Thoracic aorta (tissue), 2 donors: ENCODE measurements at places on chromosomes 11 and 22.
A peak's percentile ranks its signal among the peaks of the same experiment; 100 is the strongest.

DNA sequence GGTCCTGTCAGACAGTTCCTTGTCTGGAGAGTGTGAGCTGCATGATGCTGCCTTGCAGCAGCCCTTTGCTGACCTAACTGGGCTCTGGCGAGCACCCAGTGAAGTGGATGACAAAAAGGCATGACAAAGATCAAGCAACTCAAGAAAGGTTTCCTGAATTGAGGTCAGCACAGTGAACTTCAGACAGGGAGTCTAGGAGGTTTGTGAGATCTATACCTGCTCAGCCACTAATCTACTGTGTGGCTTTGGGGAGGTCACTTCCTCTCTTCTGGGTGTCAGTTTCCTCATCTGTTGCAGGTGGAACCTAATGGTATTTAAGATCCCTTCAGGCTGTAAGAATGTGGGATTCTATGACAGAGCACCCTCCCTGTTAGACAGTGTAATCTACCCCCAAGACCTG is 213.9 kb upstream of the NARS2 start:
- DNase-seq, result no peak

DNA sequence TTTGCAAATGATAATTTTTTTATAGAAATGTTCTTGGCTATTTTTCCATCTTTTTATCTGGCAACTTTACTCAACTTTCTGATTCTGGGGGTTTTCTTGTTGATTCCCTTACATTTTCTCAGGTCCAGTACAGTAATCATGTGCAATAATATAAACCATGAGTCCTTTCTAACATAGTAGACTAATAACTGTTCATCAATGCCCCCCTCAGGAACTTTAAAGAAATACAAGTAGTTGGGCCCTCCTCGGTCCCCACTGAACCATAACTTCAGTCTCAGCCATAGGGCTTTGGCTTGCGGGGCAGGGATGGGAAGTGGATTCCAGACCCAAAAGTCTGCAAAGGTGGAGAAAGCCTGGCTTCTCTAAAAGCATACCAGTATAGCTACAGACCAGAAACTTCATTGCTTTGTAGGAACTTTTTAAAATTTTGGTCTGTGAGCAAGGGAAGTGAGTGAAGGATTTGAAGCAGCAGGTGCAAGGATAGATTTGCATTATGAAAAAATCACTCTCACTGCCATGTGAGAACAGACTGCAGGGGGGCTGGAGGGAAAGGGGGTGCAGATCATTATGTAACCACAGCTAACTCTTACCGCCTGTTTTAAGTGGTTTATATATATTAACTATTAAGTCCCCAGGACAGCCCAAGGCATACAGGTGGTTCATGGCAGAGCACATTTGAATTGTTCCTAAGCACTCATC is 10.4 kb upstream of the TUB start:
- no peak for DNase-seq

- DNase-seq, result no peak
Observed at GRCh38 chr11:61281581-61282250, 13.4 kb downstream of the VWCE start.

DNA sequence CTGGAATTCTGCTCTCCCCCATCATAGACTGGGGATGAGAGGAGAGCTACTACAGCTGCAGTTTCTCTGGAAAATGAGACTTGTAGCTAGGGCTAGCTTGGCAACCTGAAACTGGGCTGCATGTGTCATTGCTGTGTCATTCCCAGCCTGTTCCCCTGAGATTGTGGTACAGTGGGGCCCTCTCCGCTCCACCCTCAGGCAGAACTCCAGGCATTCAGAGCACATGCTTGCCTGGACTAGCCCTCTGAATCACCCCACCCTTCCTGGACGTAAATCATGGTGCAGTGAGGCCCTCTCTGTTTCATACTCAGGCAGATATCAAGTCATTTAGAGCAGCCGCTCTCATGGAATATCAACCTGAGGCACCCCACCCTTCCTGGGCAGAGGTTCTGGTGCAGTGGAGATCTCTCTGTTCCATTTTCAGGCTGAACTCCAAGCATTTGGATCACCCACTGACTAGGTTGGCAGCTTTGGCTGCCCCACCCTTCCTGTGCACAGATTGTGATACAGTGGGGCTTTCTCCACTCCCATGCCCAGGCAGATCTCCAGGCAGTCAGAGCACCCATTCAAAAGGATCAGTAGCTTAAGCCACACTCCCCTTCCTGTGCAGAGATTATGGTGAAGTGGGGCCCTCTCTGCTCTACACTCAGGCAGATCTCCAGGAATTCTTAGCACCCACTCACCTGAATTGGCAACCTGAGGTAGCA is 274.4 kb downstream of the C11orf87 start:
- DNase-seq, result no peak

- peak; percentile 3 for DNase-seq
Observed at GRCh38 chr11:84384731-84385130, 1098.6 kb upstream of the CCDC90B start.

- DNase-seq, result no peak
Observed at GRCh38 chr11:10797531-10797930, 11.2 kb downstream of the EIF4G2 start.

GRCh38 chr22:36998620-36999351 is 20.5 kb downstream of the TST start:
- no peak for DNase-seq

GRCh38 chr11:130827451-130828377 is 88.6 kb downstream of the SNX19 start:
- DNase-seq, result peak; percentile 52

GRCh38 chr11:113248702-113249490 is 65.5 kb upstream of the TTC12 start:
- no peak for DNase-seq

DNA sequence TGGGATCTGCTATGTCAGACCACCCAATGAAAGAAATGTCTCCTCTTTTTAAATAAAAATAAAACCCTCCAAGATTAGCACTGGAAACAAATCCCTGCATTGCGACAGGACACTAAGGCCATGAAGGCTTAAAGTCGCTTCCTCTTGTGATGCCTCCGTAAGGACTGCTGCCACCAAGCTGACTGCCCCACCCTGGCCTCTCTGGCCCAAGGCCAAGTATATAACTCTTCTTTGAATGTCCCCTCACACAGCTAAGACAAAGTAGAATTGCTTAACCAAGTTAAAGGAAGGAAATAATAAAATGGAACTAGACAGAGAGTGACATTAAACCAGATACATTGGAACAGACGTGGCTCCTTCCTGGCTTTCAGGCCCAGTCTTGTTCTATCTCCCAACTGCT is 7.5 kb upstream of the NRGN start:
- DNase-seq, result no peak

DNA sequence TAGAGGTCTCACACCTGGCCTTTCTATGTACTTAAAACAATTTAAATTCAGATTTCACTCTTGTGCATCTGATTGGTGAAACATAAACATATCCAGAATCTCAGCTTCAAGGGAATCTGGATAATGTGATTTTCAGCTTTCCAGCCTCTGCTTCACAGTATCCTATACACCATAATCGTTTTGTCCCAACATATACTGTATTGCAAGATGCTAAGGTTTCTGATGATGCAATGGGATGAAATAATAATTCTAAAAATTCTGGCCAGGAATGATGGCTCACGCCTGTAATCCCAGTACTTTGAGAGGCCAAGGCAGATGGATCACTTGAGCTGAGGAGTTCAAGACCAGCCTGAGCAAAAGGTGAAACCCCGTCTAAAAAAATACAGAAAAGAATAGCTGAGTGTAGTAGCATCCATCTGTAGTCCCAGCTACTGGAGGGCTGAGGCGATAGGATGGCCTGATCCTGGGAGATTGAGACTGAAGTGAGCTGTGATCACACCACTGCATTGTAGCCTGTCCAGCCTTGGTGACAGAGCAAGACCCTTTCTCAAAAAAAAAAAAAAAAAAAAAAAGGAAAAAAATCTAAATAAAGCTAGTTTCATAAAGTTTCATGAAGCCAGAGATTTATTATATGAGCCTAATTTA is 41.0 kb upstream of the CTSC start:
- no peak for DNase-seq

GRCh38 chr22:44465563-44465962 is 32.5 kb downstream of the RTL6 start:
- no peak for DNase-seq

DNA sequence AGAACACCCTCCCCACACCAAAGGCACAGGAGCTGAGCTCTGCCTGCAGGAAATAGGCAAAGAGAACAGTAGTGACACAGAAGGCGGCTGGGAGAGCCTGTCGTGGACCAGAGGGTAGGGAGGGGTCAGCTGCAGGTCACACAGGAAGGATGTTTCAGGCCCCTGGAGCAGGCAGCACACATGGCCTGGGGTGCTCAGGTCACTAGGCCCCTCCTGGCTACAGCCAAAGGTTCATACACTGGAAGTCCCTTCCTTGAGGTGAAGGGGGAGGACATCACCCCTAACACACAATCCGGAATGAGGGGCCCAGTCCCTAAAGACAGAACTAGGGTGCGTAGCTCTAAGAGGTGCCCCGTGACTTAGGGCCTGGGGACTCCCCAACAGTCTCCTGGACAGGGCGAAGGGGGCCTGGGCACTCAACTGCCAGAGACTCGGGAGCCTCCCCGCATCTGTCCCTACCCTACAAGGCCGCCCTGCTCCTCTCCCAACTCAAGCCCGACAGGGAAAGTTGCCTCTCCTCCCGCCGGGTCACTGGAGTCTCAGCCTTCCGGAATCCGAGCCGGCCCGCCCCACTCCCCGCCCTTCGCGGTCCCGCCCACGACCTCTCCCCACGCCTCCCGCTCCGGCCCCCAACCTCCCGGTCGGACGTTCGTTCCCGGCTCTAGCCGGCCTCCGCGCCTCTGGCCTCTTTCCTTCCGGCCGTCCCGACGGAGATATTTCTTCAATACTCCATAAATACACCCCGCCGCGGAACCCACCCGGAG is at the start of gene CYB5R2:
TSS of gene CYB5R2 (minus strand) at position 541 of the 764 bp plus-strand sequence. CDS start 675 bp downstream, outside the sequence.
- DNase-seq, result peak; percentile 45

GRCh38 chr11:74321487-74322188 is 10.2 kb upstream of the P4HA3 start:
- no peak for DNase-seq

DNA sequence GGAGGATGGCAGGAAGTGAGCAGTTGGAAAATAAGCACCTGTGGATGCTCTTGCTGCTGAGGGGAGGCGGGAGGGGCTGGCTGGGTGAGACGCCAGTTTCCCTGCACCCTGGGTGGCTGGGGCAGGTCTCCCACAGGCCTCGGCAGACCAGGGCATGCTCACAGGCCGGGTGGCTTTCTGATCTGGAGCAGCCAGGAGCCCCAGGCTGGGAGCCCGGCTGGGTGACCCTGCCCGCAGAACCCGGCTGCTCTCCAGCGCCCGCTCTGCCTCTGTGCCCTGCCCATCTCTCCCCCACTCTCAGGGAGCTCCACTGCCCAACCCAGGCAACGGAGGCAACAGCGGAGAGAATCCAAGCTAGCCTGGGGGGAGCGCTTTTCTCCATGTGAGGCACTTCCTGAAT is 24.6 kb downstream of the DCPS start:
- no peak for DNase-seq

GRCh38 chr11:33520112-33520511 is 180.5 kb downstream of the C11orf91 start:
- no peak for DNase-seq

- DNase-seq, result no peak
Observed at GRCh38 chr11:83312430-83312829, 26.3 kb upstream of the CCDC90B start.

DNA sequence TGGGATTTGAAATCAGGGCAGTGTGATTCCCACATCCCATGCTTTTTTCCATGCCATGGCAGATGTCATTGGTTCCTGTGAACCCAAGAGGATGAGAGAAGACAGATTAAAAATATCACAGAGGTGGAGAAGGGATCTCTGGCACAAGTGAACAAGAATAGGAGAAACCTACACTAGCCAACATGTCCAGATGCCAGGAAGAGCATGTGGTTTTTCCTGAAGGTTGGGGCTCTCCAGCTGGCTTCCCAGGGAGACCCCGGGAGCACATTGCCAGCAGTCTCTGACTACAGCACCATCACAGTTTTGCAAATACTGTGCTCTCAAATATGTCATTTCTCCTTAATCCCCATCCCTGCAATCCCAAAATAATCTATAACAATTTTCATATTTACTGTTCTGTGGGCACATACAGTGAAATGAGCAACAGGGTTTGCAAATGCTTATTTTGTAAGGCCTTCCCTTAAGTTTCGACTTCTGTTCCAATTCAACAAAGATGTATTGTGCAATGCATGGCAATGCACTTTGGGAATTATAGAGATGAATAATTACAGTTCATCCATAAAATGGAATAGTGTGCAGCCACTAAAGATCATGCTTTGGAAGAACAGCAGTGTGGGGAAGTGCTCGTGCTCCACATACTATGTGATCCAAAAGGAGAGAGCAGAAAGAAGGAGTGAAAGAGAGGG is 4.8 kb downstream of the ANKK1 start:
- DNase-seq, result no peak

GRCh38 chr11:68689737-68690625 is 5.6 kb downstream of the GAL start:
- no peak for DNase-seq

DNA sequence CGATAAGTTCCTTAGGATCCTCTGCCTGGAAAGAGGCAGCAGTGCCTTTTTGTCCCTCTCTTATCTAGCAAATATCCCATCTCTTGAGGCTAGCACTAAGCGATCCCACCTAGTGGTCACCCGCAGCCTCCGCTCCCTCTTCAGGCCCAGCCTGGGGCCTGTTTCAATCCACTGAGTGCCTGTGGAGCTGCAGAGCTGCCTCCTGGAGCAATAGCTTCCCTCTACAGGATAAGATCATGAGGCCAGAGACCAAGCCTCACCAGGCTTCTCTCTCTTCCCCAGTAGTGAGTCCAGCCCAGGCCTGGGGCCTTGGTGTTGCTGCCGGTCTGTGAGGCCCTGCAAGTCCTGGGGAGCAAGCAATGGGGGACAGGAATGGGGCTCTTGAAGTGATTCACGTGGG is 65.8 kb downstream of the SLC22A12 start:
- DNase-seq, result no peak

DNA sequence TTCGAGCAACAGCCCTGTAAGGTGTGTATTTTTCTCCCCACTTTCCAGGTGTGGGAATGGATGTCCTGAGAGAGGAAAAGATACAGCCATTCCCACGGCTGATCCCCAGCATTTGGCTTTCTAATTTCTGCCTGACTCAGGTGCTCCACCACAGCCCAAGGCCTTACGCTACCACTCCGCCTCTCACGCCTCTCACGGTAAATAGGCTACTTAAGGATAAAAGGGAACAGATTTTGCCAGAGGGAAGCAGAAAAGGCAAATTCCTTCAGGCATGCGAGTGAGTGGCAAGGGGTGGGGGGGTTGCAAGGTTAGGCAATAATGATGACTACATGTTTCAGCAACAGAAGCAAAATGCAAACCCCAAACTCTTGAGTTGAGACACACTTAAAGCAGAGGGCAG is 9.2 kb downstream of the PVALB start:
- no peak for DNase-seq

DNA sequence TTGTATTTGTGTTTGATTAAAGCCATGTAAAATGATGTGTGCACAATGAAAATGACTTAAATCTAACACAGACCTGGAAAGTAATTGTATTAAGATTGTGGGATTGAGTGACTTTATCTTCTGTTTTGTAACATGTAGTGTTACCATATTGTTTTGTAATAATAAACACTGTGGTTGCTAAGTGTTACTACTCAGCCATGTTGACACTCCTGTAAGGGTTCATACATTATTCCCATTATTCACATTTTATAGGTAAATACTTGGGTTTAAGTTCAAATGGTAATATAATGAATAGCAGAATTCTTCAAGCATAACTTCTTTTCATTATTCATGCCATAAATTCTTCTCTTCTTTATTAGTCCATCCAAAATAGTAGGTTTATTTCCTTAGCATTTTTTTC is 69.0 kb downstream of the ZC3H12C start:
- no peak for DNase-seq
